ENCODE measurements at places on chromosomes 4 and X.
A peak's percentile ranks its signal among the peaks of the same experiment; 100 is the strongest.

DNA sequence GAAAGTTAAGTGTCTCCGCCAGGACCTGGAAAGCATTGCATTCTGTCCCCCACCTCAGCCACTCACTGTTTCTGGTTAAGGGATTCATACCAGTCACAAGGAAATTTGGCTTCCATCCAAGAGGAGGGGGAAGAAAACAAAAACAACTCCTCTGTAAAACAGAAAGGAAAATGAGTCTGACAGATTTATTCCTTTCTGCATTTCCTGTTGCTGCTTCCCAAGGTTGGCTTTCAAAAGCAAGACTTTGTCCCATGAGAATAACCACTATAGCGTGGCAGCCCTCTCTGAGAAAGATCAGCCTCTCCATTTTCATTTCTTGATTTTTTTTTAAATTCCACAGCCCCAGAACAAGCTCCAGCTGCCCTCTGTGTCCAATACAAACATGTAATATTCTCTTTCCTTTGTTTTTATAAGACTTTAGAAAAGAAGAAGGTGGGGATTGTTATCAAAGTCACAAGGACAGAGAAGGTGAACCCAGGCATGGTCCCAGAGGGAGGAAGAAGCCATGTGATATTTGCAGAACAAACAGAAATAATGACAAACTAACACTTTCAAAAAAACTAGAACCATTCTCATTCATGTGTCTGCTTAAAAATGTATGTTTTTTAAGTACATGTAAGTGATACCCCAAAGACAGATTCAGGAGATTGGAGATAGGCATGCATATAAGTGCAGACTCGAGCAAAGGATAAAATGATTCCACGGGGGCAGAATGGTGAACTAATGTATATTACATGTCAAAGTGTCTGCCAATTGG, 90.7 kb upstream of the DCLK2 start:
- DNase-seq = peak; percentile 86

DNA sequence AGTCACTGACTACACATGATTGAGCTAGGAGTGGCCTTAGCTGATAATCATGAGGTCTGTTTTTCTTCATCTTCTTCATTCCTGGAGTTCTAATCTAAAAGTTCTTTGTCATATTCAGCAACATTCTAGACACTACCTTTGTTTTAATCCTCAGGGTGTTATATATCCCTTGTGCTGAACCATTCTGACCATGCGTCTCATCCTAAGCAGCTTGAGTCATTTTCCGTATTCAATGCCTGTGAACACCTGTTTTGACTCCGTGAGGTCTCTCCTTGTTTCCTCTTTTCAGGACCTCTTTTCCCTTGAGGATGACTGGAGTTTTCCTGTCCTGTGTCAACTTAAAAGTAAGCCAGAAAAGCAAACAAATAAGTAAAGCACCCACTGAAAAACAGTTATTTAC, 597.9 kb downstream of the GBA3 start:
- peak; percentile 45 for DNase-seq

- DNase-seq = no peak
Observed at GRCh38 chr4:3687538-3687937, 78.6 kb upstream of the ADRA2C start.

DNA sequence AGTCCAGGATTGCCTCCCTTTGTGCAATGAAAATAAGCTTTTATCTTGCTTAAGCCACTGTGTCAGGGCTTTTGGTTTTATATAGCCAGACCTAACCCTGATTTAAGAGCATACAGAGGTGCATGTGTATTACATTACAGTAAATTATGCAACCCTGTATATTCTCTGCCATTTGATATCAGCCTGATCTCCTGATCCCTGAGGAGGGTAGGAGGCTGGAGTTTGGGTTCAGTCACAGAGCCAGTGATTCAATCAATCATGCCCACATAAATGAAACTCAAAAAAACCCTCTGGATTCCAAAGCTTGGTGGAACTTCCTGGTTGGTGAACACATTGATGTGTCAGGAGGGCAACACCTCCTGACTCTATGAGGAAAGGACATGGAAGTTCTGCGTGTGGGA, 7.3 kb upstream of the KLHL8 start:
- peak; percentile 35 for DNase-seq

DNA sequence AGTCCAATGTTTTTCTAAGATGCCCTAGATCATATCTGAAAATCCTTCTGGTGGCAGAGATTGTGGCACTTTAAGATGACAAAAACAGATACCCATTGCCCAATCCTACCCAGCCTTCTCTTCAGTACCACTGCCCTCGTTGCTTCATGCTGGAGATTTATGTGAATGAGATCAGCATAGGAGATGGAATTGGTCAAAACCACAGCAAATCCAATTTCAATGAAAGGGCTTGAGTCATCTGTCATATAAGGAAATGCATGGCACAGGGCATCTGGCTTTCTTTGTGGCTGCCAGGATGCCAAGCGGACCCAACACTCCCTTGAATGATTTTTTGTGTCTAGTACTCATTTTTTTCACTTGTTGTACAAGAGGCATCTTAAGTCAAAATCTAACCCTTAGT, 16.8 kb downstream of the AFF2 start:
- no peak for DNase-seq

Data from NCI-H69 (cell line).